ENCODE measurements at places on chromosomes 6 and 20.

DNA sequence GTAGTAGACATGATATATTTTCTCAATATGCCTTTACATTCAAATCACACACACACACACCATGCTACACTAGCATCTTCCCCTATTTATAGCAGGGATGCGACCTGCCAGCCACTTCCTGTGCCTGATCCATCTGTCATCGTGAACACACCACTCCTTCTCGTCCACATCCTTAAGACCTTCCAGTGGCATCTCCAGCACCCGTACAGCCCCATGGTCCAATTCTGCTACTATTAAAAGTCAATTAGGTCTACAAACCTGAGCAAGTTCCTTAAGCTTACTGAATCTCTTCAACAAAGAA lies 54.5 kb downstream of the KIF16B start:
- no peak for DNase-seq

DNA sequence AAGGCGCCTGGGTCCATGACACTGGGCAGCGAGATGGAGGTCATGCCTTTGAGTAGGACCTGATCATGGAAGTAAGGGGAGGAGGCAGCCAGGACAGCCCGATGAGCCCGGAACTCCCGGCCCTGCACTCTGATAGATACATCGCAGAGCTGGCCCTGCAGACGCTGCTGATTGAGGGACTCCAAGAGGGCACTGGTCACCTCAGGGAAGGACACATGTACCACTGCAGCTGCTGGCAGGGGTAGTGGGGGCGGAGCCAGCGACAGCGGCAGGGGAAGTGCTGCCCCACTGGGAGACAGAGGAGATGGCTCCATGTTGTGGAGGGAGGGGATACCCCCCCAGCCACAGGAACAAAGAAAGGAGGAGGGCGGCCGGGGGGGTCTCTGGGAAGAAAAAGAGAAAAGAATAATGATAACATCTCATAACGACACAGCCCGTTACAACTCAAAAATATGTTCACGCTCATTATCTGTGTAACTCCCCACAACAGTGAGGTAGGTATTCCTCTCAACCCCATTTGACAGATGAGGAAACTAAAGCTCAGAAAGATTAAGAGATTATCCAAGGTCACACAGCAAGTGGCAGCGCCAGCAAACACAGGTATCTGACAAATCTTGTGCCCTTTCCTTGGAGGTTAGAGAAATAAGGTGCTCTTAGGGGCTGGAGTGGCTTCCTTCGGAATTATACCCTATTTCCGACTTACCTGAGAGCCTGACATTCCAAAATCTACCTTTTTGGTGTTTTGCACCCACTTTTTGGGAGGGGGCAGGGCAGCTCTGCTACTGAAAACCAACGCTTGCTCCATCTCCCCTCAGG lies 733 bp downstream of the ZBTB22 start:
- no peak for DNase-seq

DNA sequence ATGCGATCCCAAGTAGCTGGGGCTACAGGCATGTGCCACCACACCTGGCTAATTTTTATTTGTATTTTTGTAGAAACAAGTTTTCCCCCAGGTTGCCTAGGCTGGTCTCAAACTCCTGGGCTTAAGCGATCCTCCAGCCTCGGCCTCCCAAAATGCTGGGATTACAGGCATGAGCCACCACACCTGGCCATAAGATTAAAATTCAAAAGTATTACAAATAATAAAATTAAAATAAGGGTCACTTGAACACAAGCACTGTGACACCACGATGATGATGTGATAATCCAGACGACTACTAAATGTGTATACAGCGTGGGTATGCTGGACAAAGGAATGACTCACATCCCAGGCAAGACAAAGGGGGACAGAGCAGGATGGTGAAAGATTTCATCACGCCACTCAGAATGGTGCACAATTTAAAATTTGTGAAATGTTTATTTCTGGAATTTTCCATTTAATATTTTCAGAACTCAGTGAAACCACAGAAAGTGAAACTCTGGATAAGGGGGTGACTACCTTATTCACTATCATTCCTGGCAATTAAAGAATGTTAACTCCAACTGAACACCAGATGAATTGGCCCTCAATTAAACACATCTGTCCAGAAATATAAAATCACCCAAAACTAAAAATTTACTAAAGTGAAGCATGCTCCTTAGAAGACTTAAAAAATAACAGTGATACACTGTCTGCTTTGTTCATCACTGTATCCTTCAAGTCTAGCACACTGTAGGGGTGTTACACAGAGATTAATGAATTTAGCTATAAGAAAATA lies 13.1 kb downstream of the B4GALT5 start:
- DNase-seq = no peak

GRCh38 chr6:145963216-145964068 lies 716 bp downstream of the SHPRH start:
- no peak for DNase-seq

Measured in activated CD8-positive, alpha-beta memory T cell treated with anti-CD3 and anti-CD28 coated beads for 4 hours (primary cell).